ENCODE measurements at places on chromosomes 12 and 14.

- no peak for DNase-seq
Observed at GRCh38 chr14:101454229-101454628, 107.1 kb upstream of the DIO3 start.

- DNase-seq, result no peak
Observed at GRCh38 chr14:34060651-34060999, 109.8 kb upstream of the EGLN3 start.

- no peak for DNase-seq
Observed at GRCh38 chr14:76292561-76292960, 83.4 kb upstream of the ESRRB start.

DNA sequence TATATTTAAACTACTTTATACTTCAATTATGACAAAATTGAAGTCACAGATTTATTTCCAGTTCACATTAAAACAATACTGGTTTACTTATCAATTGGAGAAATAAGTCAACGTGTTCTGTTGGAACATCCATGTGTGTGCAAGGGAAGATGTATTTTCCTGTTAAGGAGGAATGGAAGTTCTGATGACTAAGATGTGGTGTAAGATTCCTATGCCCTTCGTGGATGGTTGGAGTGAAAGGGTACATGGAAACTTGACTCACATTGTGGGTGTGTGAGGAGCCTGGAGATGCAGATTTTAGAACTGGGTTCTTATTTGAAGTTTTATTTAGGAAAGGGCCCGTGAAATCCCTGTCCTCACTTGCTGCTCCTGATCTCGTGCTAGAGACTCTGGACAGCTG is 95.3 kb downstream of the CATSPERB start:
- DNase-seq, result no peak

GRCh38 chr12:5013266-5013730 is 30.4 kb upstream of the KCNA5 start:
- no peak for DNase-seq

DNA sequence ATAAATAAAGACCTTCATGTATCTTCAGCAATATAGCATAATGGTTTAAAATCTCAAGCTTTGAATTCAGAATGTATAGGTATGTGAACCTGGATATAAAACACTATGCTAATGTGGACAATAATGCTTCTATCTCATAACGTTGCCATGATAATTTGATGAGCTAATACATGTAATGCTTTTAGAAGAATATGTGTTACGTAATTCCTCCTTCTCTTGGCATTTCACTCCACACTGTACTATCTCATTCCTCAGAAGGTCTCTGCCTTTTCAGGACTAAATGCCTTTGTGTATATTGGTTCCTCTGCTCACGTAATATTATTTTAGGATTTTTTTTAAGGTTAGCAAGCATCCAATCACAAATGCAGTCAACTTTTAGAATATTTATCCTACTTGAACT is 86.5 kb downstream of the FOXA1 start:
- DNase-seq, result no peak

DNA sequence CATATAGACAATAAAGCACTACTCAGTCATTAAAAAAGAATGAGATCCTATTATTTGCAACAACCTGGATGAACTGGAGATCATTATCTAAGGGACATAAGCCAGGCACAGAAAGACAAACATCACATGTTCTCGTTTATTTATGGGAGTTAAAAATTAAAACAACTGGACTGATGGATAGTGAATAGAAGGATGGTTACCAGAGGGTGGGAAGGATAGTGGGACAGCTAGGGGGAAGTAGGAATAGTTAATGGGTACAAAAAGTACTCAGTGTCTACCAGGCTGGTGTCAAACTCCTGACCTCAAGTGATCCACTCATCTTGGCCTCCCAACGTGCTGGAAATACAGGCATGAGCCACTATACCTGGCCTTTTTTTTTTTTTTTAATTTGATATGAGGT is 56.7 kb upstream of the KTN1 start:
- DNase-seq, result no peak

DNA sequence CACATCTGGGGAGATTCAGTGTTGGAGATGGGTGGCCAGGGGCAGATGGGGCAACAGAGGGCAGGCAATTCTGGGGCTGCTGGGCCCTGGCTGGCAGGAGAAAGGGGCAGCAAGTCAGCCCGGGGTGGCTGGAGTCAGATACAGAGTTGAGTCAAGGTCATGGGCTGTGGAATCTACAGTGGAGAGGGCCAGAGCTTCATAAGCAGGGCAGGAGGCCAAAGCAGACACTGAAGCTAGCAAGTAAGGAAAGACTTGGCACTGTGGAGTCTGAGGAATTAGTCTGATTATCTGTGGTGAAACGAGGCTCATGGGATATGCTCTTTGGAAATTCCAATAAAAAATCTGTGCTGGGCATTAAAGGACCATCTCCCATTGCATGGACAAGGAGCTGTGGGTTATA is 95.5 kb downstream of the TMX1 start:
- no peak for DNase-seq

- no peak for DNase-seq
Observed at GRCh38 chr12:66025477-66025876, 105.1 kb downstream of the LLPH start.

DNA sequence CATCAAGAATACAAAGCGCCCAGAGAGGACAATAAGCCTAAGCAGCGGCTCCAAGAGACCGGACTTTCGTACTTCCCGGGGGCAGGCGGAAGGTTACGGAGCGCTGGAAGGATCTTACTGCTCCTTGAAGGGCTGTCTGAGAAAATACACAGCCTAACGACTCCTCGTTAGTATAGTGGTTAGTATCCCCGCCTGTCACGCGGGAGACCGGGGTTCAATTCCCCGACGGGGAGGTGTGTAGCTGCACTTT is 12.1 kb upstream of the TMPO start:
- peak; percentile 90 for DNase-seq

DNA sequence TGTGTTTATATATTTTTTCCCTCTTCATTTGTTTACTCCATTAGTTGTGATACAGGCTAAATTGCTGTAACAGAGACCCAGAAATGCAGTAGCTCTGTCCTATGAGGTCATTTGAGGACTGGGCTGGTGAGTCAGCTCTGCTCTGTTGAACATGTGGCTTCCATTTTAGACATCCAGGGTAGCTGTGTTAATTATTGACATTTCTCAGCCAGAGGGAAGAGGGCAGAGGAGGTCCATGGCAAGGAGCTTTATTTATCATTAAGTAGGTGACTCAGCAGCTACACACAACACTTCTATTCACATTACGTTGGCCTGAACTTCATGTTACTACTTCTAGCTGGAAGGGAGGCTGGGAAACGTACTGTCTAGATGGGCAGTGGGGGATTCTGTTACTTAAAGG is 85.4 kb downstream of the PTCSC3 start:
- DNase-seq, result no peak

GRCh38 chr12:112341046-112341825 is 41.0 kb downstream of the HECTD4 start:
- DNase-seq, result no peak

DNA sequence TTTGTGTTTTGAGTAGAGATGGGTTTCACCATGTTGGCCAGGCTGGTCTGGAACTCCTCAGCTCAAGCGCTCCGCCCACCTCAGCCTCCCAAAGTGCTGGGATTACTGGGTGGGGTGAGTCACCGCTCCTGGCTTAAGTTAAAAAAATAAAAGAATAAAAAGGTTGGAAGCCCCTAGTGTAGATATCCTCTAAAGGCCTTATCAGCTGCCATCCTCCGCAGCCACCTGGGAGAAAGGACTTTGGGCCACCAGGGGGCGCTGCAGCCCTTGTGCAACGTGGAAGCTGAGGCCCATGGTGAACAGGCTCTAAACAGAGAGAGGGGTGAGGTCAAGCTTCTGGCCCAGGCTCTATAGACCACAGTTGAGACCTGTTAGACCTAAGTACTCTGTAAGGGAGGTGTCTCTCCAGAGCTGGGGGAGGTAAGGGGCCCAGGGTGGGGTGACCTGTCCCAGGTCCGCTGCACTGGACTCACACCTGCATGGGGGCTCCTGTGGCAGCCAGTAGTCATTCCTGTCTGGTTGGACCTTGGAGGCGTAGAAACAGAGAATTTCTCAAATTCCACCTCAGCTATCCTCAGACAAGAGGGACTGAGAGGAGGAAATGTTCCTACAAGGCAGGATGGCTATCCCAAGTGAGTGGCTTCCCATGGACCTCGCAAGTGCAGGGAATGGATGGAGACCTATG is 14.0 kb upstream of the RACGAP1 start:
- peak; percentile 78 for DNase-seq

GRCh38 chr14:31441273-31442111 is 15.8 kb downstream of the DTD2 start:
- DNase-seq, result no peak

- peak; percentile 74 for DNase-seq
Observed at GRCh38 chr12:120583478-120584030, 2.4 kb upstream of the POP5 start.

DNA sequence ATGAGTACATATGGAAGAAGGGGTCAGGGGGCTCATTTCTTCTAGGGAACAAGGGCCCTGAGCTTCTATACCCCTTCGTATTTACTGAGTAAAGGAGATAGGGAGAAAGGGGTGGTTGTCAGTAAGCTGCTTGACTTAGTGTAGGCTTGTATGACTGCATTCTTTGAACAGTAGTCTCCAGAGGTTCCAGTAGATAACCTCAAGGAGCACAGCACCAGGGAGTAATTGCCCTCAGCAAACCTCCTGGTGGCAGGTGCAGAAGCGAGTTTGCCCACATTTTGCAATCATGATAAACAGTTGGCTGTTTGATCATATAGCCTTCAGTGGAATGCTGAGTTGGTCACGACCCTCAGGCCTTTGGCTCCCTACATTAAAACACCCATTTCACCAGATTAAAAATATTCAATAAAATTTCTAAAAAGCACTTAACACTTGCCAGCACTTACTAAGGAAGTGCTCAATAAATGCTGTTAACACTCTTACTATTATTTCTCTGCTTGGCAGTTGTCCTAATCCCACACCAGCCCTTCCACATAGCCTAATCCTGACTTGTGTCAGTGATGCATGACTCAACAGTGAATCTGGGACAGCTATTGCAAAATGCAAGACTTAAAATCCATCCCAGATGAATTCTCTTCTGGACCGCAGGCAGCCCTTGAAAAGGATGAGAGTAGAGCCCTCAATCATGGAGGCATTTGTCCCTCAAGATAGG is 3.7 kb upstream of the DHRS4L2 start:
- DNase-seq, result no peak

DNA sequence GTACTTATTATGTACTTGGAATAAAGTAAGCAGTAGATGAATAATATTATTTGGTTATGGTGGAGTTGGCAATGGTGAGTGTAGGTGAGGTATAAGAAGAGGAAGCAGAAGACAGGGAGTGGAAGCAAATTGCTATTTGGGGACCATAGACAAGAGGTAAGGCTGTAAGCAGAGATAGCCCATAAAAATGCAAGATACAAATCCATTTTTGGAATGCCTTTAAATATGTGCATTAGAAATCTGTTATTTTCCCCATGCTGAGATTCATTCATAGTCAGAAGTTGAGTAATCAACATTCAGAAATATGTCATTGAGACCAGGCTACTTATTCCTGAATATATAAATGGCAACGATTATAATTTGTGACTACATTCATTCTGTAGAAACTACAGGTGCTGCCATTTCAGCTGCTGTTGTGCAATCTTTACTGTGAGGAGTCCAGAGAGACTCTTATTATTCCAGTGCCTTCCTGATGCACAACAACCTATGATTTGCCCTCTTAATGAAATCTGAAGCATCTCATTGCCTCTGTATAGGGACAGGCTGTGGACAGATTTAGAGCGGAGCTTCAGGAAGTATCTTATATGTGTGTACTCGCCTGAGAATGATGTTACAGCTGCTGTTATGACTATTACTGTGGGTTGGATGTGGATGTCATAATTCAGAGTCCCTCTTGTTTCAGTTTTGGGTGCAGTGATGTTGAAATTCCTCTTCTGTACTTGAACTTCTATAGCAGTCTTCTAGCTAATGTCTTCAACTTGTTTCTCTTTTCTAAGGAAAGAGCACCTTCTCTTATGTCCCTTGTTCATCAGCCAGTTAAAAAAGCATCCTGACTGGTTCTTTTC is 173.8 kb downstream of the NAV3 start:
- DNase-seq, result no peak

GRCh38 chr14:54529811-54530210 is 20.1 kb downstream of the CGRRF1 start:
- DNase-seq, result no peak

GRCh38 chr12:64147875-64148274 is 74.2 kb downstream of the KICS2 start:
- DNase-seq, result no peak

- DNase-seq, result no peak
Observed at GRCh38 chr12:28711421-28711820, 437.7 kb upstream of the FAR2 start.

DNA sequence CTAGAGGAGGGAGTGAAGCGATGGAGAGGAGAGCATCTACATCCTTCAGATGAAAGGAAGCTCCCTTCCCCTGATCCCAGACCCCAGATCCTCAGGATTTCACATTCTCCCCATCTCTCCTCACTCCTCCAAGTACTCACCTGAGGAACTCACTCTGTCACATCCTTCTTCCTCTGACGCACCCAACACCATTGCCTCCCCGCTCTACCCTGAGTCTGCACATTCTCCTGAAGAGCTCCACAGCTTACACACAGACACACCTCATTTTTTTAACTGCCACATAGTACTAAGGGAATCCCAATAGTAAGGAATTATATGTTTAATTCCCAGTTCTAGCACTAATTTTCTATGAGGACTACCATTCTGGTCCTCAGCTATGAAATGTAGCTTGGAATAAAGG is 16.3 kb upstream of the METTL17 start:
- no peak for DNase-seq

DNA sequence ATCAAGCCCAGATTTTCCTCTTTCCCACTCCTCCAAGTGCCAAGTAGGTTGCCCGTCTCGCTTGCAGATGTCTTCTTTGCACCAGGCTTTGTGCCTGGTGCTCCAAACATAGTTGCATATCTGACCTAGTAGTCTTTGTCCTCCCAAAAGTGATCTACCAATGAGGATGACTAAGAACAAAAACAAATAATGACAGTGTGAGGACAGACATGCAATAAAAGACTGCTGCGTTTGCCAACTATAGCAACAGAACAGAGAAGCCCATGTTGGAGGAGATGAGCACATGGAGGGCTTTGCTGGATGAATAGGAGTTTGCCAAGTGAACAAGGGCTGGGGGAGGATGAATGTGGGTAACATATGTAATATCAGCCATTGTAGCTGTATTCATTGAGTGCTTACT is 15.6 kb downstream of the DTX1 start:
- DNase-seq, result no peak

DNA sequence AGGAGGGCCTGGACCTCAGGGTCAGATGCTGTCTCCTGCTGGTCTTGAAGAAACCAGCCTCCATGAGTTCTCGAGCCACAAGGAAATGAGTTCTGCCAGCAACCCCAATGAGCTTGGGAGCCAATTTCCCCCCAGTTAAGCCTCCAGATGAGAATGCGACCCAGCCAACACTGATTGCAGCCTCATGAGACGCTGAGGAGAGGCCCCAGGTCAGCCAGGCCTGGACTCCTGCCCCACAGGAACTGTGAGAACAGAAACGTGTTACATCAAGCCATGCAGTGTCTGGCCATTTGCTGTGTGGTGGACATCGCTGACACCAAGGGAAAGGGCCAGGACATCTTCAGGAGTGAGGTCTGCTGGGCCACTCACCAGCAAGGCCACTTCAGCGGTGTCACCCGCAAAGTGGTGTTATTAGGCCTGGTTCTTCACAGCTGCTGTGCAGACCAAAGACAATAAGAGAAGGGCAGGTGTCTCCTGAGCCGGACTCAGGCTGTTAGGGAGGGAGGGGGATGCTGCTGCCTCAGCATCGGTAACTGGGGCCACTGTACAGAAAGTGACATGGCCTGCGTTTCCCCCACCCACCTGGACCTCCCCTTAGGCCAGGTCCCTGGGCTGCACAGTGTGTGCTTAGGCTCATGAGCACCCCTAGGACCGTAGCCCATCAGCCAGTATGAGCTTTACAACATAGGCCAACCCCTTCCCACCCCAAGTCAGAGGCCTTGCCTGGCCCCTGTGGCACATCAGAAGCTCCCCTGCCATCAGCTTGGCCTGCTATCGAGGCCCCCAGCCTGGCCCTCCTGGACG is 272.4 kb upstream of the RTL1 start:
- DNase-seq, result no peak

Measured in effector memory CD8-positive, alpha-beta T cell (primary cell).